CD8-positive, alpha-beta memory T cell (primary cell): ENCODE measurements at places on chromosomes 7 and 10. TPM values are rescaled to one million over a fixed set of nuclear protein-coding genes. Genes with fewer than 3 reads are reported as not detected.
A peak's percentile ranks its signal among the peaks of the same experiment; 100 is the strongest.

FAM241B gene
- 10.6 TPM for total RNA-seq

DNA sequence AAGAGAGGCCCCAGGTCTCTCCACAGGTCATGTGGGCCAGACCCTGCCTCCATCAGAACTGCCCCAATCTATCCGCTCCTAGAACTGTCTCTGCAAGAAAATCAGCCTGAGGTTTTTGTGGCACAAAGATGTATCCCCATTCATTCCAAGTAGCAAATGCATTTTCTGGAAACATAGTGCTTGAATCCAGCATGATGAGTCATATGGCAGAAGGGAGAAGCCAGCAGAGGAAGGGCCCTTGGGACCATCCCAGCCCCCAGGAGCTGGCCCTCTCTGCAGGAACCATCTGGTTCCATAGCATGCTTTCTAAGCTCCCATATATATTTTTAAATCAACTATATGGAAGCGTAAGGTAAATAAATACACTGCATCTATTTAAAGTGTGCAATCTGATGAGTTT lies 563.2 kb downstream of the GALNT17 start:
- DNase-seq: no peak

GRCh38 chr10:129580010-129580409 lies 113.0 kb downstream of the MGMT start:
- no peak for DNase-seq

GRCh38 chr7:30755384-30756154 lies 3.6 kb downstream of the INMT start:
- no peak for DNase-seq

DNA sequence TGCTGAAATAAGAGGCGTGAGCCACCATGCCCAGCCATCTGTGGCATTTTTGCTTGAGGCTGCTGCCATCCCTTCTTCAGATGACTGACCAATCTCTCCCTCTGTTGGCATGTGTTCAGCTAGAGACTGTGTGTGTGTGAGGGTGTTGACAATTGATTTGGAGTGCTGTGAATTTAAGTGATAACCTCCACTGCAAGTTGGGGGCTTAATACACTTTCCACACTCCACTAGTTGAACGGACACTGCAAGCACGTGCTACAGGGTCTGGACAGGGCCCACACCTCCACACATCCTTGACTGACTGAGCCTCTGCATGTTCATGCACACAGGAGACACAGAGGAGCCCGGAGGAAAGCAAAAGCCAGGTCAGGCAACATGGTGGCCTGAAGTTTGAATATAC lies 51.3 kb downstream of the BRAF start:
- no peak for DNase-seq

YKT6 gene
- total RNA-seq: 92.6 TPM

- no peak for DNase-seq
These were observed 633 bp upstream of the EBLN1 start for GRCh38 chr10:22218448-22218847.

GRCh38 chr10:62620491-62620890 lies 184.0 kb upstream of the ADO start:
- no peak for DNase-seq

- no peak for DNase-seq
These were observed 27.9 kb upstream of the JAZF1 start for GRCh38 chr7:28208506-28208905.

DNA sequence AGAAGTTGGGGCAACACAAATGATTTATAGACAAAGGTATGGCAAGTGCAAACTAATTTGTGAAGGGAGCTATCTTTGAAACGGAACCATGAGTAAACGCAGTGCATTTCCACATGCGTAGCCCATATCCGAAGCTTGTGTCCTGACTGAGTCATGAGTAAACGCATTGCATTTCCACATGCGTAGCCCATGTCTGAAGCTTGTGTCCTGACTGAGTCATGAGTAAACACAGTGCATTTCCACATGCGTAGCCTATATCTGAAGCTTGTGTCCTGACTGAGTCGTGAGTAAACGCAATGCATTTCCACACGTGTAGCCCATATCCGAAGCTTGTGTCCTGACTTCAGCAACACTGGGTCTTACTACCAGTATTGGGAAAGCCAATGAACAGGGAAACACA lies 95.0 kb downstream of the CELF2 start:
- DNase-seq: no peak

GRCh38 chr10:72470666-72471065 lies 115.9 kb upstream of the DNAJB12 start:
- DNase-seq: no peak

HOXA9 gene
- not detected for total RNA-seq

- no peak for DNase-seq
These were observed 22.7 kb downstream of the GPAM start for GRCh38 chr10:112160834-112161233.

DNA sequence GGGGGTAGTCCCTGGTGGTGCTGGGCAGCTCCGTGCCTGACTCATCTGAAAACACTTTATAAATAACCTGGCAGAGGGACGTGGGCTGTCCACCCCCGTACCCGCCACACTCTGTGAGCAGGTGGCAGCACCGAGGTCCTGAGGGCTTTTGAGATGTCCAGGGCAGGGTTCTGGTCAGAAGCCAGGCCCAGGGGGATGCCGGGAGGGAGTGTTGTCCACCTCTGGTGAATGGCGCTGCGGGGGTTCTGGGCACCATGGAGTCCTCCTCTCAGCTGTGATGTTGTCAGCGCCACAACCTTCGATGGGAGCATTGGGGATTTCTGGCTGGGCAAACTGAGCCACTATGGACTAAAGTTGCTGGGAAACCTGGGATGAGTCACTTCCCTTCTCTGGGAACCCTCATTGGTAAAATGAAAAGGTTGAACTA lies 27.4 kb upstream of the GOLGA7B start:
- DNase-seq: no peak

DNA sequence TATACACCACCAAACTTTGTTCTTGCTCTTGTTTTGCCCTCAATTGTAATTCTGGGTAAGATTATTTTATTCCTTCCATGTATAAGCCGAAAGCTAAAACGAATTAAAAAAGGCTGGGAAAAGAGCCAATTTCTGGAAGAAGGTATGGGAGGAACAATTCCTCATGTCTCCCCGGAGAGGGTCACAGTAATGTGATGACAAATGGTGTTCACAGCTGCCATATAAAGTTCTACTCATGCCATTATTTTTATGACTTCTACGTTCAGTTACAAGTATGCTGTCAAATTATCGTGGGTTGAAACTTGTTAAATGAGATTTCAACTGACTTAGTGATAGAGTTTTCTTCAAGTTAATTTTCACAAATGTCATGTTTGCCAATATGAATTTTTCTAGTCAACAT lies 12.5 kb upstream of the CFAP69 start:
- DNase-seq: no peak

DNA sequence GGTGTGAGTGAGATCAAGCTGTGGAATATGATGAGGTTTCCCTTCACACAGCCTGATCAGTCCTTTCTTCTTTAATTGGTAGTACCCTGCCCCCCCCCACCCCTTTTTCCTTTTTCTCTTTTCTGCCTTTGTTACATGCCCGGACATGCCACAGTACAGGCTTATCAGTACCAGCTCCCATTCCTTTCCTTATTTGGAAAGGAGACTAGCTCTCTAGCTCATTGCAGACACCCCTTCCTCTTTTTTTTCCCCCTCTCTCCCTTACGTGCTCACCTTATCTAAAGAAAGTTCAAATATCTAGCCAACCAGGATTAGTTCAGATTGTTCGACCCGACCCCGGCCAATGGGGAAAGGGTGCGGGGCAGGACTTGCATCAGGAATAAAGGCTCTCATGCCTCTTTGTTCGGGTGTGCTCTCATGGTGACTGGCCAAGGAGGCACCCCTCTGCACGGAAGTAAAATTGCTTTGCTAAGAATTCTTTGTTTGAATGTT lies 230.4 kb downstream of the ACTR3B start:
- DNase-seq: no peak

GRCh38 chr7:155296788-155297516 lies 726 bp upstream of the INSIG1 start:
- peak; percentile 90 for DNase-seq

IGFBP3 gene
- total RNA-seq: 4.5 TPM

NKX2-3 gene
- not detected for total RNA-seq

GRCh38 chr7:51702673-51703072 lies 386.1 kb upstream of the COBL start:
- no peak for DNase-seq

CALHM2 gene
- 20.4 TPM for total RNA-seq

DNA sequence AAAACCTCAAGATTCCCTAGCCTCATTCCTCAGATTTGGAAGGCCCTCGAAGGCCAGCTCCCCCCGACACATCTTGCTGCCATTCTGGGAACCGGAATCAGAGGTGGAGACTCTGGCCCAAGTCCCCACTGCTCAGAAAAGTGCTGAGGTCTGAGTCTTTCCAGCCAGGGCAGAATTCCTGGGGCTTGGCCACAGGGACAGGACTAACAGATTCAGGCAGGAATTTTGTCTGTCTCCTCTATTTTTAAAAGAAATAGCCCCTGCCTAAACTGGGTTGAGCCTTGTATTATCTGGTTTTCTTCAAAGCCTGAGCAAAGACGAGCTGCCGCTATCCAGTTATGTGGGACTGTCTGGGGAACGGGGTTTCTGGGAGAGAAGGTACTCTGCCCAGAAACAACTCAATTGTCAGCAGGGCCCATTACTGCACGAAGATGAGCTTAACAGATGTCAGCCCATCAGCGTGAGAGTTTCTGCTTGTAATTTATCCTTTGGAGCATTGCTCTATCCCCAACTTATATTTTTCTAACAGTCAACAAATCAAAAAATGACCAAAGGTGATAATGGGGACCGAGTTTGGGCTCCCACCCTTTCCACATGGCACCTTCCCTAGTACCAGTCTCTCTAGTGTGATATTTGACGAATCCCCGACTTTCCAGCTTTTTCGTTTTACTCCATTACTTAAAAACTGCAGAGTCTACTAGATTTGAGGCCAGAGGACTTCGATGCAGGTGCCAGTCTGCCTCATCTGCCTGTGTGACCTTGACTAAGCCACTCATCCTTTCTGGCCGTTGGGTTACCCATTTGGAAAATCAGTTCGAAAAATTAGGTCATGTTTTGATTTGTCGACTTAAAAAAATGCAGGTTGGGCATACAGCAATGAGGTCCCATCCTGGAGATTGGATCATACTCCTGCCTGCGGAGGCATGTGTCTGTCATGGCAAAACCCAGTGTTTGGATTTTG lies 110.9 kb downstream of the WDR11 start:
- no peak for DNase-seq

LRIT2 gene
- not detected for total RNA-seq

FRAT1 gene
- 4.3 TPM for total RNA-seq

GRCh38 chr7:138563808-138564207 lies 103.7 kb downstream of the TRIM24 start:
- DNase-seq: no peak

- DNase-seq: no peak
These were observed 134.5 kb downstream of the TRIL start for GRCh38 chr7:28823582-28823981.

CTAGE4 gene
- 1.8 TPM for total RNA-seq

DNA sequence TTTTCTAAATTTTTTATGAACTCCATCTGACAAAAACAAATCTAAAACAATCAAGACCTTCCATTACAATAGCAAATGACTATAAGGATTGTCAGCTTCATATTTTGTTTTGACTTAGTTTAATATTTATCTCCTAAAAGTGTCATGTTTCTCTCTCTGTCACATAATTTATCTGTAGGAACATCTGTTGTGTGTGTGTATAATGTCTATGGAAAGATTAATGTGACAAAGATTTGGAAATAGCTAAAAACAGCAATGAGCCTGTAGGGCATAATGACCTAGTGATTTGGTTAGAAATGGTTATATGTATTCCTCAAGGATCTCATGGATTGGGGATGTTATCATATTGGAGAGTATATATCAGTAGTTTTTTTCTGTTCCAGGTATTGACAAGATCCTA lies 69.6 kb upstream of the MDFIC start:
- no peak for DNase-seq
